ENCODE measurements at places on chromosomes 3 and 15.

DNA sequence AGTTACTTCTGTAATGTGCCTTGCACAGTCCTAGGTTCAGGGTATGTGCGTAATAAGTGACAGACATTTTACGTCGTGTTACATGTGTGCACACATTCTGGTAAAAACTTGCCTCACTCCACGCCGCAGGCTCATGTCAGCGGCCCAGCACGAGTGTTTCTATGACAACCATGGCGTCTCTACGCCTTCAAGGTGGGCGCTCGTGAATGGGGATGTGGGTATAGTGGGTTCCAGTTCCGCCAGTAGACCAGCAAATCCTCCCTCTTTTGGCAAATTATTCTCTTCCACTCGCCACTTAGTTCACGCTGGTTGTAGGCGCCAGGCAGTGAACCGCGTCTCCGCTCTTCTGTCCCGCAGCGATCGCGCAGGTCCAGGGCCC is 40.3 kb downstream of the CHST14 start:
- DNase-seq, result no peak

DNA sequence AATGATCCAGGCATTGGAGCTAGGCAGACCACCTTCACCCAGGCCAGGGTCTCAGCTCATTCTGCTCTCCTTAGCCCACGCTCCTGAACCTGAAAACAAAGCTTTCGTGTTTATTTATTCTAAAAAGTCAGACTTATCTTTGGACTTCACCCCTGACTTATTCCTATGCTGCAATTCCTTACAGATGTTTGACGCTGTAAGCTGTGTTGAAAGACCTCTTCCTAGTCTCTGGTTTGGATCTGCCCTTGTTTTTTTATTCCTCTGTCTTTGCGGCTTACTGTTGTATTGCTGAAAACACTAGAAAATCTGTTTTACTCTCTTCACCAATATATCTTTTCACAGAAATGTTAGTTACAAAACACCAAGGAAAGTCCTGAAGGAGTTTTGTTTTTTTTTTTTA is 40.5 kb upstream of the LDHAL6B start:
- DNase-seq, result peak; percentile 38

DNA sequence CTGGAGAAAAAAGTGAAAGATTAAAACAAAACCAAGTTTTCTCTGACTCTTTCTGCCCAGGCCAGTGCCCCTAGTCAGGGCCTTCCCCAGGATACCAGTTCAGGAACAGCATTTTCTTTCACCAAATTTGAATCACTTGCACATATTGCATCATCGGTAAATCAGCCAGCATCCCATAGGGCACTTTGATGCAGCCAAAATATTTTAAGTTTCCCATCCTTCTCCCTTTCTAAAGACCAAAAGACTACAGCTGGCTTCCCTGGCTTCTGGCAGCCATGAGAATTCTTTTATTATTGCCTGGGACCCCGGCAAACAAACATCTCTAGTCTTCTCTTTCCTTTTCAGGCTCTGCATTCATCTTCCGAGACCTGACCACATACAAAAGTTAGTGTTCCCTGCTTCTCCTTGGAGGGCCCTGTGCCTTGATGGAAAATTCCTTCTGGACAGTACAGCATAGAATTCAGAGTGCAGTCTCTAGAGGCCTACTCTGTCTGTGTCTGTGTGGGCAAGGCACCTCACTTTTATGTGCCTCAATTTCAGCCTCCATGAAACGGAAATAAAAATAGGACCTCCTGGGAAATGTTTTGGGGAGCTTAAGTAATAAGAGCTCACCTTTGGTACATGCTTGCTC is 348.0 kb downstream of the VPS13C start:
- no peak for DNase-seq

DNA sequence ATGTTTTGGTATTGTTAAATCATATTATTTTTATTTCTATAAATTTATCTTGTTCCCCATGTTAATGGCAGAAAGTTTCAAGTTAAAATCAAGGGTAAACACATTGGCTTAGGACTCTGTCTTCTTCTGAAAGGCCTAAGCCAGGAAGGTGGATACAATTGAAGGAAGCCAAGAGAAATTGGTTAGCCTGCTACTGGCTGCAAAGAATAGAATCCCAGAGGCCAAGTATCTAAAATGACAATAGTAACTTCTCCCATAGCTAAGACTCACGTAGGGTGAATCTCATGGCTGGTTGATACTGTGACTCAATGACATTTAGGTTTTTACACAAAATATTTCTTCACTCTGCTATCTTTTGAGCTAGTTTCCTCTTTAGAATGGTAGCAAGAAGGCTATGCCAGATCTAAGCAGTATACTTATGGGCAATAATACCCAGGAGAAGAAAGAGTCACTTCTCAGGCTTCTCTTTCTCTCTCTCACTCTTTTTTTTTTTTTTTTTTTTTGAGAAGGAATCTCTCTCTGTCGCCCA is 621.5 kb upstream of the TBL1XR1 start:
- DNase-seq, result no peak

- peak; percentile 28 for DNase-seq
These were observed 9.0 kb downstream of the UBXN7 start for GRCh38 chr3:196423044-196423781.

- DNase-seq, result no peak
These were observed 160.9 kb downstream of the IMPG2 start for GRCh38 chr3:101159478-101159877.

DNA sequence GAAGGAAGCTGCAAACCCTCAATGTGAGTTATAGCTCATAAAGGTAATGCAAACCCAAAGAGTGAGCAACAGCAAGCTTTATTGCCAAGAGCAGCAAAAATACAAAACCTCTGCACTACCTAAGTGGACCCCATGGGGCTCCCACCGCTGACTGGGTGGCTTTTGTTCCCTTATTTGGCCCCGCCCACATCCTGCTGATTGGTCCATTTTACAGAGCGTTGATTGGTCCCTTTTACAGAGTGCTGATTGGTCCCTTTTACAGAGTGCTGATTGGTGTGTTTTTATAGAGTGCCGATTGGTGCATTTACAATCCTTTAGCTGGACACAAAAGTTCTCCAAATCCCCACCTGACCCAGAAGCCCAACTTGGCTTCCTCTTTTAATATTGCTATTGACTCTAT is 154.5 kb upstream of the NSMCE3 start:
- DNase-seq, result no peak

GRCh38 chr15:66004618-66005262 is 135.4 kb downstream of the RAB11A start:
- DNase-seq, result peak; percentile 50

- DNase-seq, result no peak
These were observed 478.2 kb upstream of the DPH6 start for GRCh38 chr15:36024031-36024688.

- DNase-seq, result peak; percentile 15
These were observed 891 bp downstream of the NXPE3 start for GRCh38 chr3:101779822-101780381.

DNA sequence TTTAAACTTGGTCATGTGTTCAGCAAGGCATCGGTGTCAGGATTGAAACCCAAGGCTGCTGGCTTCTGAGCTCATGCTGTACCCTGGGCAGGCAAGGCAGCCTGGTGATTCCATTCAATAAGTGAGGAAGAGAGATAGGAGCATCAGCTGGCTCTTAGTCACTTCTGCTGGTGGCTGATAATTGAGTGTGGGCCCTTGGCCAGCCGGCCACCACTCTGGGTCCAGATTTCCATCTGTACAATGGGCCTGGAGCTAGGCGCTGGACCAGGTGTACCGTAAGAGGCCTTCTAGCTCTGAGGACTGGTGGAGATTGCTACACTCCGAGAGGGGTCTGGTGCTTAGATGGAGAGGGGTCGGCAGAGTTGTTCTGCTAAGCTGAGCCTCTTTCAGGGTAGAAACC is 4.3 kb downstream of the CD276 start:
- peak; percentile 38 for DNase-seq

DNA sequence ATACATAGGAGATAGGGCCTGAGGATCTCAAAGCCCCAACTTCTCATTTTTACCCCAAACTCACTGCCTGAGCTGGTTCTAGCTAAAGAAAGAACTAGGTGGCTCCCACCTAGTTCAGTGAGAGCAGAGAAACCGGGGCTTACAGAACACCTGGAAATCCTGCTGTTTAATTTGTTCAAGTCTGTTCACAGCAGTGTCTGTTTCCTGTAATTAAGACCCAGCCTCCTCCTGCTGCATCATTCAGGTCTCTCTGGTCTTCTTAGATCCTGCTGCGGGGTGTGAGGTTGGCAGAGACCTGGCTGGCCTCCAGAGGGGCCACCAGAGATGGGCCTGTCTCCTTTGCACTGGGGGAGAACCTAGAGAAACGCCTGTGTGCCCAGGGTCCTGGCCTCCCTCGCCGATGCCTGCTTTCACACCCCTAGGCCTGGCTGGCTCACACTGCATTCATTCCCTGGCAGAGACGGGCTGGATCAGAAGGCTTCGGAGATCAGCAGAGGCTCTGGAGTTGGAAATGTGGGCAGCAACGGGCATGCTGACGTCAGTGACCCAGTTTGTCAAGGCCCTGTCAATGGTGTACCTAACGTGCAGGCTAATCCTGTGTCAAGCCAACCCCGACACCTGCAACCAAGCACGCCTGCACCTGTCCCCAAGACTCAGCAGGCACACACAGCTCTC is 4.9 kb upstream of the CHRNA3 start:
- no peak for DNase-seq

GRCh38 chr3:64225695-64226499 is 631 bp upstream of the PRICKLE2 start:
- no peak for DNase-seq

DNA sequence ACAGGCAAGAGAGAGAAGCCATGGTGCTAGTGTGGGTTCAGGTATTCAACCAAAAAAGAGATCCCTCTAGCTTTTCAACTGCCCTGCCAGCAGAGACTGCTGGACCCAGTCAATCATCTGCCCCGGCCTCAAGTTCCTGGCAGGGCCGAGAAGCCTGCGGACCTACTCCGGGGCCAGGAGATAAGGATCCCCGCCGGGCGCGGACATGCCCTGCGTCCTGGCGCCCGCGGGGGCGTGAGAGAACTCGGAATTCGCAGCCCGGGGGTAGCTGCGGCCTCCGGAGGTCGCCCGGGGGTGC is 821 bp upstream of the MAGI1 start:
- DNase-seq, result peak; percentile 53

GRCh38 chr3:11047500-11047899 is 55.0 kb downstream of the SLC6A1 start:
- no peak for DNase-seq

GRCh38 chr15:43095708-43096347 is 10.0 kb downstream of the UBR1 start:
- DNase-seq, result no peak

GRCh38 chr3:123632161-123632655 is 47.4 kb upstream of the HACD2 start:
- DNase-seq, result peak; percentile 70

DNA sequence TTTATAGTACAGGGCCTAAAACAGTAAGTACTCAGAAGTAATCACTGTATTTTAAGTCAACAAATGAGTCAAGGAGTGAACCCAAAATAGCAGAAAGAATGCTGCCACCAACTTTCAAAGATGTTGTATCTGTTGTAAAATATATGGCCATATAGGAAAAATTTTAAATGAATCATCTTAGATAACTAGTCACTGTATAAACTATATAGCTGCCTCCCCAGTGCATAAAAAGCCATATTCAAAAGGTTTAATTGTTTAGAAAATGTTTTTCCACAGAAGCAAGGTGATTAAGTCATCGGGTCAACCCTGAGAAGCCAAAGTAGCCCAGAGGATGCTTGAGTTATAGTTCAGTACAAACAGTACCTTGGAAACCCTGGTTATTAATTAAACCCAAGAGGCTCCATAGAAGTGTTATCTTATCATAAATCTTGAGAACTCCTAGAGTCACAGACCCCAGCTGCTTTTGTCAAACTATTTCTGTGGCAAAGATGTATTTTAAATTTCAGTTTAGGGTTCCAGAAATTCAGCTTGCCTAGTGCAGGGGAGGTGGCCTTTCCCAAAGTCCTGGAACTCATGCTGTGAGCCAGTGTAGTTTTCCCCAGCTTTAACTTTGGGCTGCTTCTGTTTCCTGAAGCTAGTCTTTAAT is 39.2 kb downstream of the MBNL1 start:
- no peak for DNase-seq

DNA sequence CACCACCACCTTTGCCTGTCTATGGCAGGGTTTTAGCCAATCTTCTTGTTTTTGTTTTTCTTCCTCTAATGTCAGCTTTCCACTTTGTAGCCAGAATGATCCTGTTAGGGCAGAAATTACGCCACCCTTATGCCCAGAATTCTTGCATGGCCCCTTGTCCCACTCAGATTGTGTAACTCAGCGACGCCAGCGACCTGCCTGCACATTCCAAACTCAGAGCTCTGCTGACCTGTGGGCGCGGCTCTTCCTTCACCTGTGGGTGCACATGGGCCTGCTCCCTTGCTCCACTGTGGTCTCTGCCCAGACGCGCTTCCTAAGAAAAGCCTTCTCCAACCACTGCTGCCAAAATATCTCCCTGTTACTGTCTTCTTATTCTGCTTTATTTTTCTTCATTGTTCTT is 45.0 kb downstream of the MED12L start:
- no peak for DNase-seq

DNA sequence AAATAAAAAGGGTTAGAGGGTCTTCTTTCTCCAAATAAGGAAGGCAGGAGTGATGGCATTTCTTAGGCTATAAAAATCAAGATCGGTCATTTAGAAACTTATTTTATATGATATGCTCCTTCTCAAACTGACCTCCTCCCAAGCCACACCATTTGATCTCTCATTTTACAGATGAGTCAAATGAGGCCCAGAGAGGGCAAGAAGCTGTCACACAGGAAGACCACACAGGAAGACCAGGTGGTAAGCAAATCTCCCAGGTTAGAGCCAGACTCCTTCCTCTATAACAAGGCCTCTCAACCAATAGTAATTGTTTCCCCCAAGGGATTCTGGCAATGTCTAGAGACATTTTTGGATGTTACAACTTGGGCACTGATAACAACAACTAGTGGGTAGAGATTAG is 13.8 kb downstream of the TLE3 start:
- DNase-seq, result no peak

GRCh38 chr3:30702828-30703397 is 96.5 kb downstream of the TGFBR2 start:
- no peak for DNase-seq

DNA sequence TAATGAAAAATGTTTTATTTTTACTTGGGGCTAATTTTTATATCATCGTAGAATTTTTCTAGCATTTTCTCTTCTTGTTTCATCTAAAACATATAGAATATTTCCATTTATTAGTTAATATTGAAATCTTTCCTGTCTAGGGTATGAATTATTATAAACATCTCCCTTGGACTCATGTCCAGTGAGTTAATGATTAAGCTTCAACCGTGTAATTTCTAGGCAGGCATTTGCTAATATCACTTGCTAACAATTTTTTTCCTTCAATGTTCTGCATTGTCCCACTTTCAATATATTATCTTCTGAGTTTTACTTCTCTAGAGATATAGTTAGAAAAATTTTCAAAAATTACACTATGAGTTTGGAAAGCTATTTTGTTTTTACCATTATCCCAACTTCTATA is 1371.6 kb upstream of the EPHA6 start:
- no peak for DNase-seq

GRCh38 chr3:152516216-152516615 is 247.5 kb downstream of the MBNL1 start:
- DNase-seq, result no peak

GRCh38 chr15:47678040-47678439 is 39.3 kb upstream of the SEMA6D start:
- DNase-seq, result no peak

DNA sequence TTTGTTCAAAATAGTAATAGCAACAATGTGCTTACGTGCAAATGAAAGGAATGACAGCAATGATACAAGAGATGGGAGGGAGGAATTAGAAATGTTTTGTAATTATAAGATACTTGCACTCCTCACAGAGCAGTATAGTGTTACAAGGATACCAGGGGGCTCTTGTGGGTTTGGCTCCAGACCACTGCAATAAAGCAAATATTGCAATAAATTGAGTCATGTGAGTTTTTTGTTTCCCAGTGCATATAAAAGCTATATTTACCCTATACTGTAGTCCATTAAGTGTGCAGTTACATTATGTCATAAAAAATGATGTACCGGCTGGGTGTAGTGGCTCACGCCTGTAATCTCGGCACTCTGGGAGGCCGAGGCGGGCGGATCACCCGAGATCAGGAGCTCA is 864.3 kb downstream of the NSUN3 start:
- DNase-seq, result no peak
